ENCODE measurements at places on chromosomes 7 and 10. TPM values are rescaled to one million over a fixed set of nuclear protein-coding genes. Genes with fewer than 3 reads are reported as not detected.

GPRIN2 gene
- not detected for total RNA-seq

TMEM213 gene
- not detected for total RNA-seq

CADPS2 gene
- total RNA-seq: not detected

CISD1 gene
- total RNA-seq: 63.2 TPM

DNA sequence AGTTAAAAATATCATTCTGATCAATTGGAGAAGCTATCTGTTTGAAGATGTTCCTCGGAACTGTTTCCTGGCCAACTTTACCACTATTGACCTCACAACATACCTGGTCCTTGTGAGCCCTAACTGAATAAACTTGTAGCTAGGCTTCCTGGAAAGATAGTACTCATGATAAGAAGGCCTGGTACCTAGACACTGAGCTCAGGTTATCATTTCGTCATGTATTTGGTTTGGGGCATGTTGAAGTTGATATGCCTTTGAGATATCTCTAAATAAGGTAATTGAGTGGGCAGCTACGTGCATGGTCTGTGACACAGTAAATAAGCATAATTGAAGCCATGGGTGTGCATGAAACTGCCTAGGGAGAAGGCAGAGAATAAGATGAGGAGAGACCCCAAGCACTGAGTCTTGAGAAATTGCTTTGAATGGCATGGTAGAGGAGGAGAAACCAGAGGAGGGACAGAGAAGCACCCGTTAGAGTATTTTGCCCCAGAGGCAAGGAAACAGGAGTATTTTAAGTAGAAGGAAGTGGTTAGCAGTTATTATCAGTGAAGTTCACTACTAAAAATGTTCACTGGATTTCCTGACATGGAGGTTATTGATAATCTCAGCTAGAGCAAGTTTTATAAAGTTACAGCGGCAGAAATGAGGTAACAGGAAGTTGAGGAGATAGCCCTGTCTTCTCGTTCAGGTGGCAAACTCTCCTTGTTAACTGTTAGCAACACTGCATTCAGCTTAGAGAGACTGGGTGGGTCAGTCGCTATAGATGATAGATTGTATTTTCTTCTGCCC, 55.6 kb downstream of the CC2D2B start:
- no peak for DNase-seq

DNA sequence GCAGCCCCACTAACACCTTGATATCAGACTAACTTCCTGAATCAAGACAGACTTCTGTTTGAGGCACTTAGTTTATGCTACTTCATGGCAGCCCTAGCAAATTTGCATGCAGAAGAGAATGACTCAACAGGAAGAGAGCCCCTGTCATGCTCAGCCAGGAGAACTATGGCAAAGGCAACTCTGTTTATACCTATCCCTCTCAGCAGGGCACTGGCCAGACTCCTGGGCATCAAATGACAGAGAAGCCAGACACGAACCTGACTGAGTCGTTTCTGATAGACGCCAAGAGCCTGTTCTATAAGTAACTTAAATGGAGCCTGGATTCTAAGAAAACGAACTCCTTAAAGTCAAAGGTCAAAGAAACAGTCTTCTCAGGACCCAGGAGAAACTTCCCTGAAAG, 50.9 kb upstream of the UNC5B start:
- DNase-seq: no peak

GRCh38 chr10:131759347-131759746, 141.5 kb upstream of the PPP2R2D start:
- no peak for DNase-seq

DNA sequence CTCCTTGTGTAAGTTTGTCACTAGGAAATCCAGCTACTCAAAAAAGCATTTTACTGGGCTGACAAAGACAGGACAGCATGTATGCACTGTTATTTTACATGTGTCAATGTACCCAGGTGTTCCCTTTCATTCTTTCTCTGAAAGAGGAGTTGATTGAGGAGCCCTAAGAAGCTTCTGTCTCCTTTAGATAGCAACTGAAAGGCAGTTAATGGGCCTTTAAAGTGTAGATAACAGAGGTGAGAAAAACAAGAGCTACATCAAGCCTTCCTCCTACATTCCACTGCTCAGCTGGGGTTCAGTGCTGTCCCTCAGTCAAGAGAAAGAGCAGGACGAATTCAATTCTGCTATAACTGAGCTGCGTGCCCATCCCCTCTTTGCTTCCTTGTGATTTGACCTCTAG, 12.8 kb upstream of the WIPF3 start:
- no peak for DNase-seq

- no peak for DNase-seq
Measured at GRCh38 chr7:47584536-47584895, 2.6 kb upstream of the TNS3 start.

DNA sequence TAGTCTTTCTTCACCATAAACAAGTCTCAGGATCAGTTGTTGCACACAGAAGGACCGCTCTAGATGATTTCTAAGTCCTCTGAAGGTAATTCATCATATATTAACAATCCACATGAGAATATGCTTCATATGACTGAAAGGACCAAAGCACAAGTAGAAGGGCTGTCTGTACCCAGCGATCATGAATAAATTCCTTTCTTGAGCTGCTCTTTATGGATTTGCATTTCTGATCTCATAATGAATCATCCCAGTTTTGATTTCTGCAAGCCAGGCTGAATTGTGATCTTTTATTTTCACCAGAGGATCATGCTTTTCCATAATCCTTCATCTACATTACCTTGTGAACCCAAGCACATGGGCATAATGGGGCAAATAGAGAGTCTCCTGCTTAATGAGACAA, 675.6 kb downstream of the MAGI2 start:
- DNase-seq: no peak

DNA sequence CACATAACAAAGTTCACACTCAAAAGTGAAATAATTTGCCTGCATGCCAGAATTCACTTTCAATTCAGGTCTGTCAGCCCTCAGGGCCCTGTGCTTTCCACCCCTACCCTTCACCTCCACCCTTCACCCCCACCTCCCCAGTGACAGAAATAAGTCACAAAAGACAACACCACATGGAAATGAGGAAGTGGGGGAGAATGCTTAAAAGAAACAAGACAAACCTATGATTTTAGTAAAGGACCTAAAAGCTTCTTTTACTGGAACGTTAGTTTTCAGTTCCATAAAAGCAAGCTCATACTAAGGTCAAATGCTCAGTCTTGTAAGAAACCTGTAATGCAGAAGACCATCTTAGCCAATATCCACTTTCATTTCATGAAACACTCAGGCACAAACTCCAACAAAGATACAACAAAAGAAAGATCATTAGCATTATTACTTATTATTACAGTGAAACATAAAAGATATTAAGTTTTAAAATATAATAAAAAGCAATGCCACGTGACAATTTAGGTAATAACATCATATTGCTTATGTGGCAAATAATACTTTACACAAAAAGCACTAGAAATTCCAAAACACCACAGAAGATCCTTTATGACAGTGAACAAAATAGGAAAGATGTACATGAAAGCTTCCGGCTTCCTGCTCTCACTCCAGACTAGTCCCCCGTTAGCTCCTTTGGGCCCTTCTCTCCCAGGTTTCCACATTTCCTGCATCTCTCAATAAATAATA, 112.1 kb downstream of the LMBR1 start:
- no peak for DNase-seq

DNA sequence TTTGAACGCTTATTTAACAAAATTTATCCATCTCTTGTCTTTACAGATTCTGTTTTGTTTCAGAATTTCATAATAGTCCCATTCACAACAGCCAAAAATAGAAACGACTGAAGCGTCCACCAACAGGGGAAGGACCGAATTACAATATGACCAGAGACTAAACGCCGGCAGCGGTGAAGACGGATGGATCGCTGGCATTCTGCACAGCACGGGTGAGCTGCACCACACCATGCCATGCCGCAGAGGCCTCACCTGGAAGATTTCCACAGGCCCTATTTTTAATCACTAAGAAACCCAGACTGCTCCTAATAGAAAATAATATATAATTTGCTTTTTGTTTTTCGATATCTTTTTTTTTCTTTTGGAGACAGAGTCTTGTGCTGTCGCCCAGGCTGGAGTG, 91.0 kb downstream of the ELFN1 start:
- DNase-seq: no peak

GRCh38 chr7:23713285-23714149, 3.5 kb downstream of the STK31 start:
- no peak for DNase-seq

DNA sequence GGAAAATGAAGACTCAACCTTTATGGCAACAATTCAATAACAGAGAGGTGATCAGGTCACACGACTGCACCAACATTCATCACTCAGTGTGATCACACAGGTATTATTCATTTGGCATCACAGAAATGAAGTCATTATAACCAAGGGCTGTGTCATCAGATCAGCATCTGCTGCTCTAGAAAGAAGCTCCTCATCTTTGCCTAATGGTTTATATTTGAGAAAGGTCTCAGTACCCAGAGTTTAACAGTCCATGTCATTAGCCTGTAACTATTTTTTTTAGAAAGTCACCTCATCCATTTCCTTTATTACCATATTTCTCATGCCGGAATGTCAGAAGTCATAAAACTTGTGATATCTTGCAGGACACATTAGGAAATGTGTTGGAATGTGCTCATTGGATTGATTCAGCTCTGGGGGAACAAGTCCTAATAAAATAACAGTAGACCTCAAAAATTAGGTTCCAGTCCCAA, 45.1 kb upstream of the PRKG1 start:
- no peak for DNase-seq

DNA sequence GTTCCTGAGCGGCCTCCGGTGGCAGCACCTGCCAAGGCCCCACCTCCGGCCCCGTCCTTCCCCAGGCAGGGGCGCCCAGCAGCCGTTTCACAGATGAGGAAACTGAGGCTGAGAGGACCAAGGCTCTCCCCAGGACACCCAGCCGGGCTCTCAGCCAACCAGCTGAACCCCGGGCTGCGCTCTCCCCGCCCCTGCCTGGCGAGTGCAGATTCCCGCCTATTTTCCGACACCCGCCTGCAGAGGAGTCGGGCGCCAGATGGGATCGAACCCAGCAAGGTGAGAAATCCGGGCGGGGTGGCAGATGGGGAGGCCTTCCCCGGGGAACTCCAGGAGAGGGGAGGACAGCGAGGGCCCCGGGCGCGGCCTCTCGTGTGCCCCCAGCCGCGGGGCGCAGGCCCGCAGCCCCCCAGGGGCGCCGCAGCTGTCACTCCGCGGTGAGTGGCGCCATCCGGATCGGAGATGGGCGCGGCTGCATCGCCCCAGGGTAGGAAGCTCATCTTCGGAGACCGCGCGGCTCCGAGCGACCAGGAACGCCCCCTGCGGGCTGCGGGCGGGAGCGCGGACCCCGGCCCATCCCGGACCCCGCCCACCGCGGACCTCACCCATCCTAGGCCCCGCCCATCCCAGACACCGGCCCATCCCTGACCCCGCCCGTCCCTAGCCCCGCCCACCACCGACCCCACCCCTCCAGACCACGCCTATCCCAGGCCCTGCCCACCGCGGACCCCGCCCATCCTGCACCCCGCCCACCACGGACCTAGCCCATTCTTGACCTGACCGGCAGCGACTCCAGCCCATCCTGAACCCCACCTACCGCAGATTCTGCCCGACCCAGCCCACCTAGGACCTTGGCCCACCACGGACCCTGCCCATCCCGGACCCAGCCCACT, 90.3 kb downstream of the MICALL2 start:
- no peak for DNase-seq

DNA sequence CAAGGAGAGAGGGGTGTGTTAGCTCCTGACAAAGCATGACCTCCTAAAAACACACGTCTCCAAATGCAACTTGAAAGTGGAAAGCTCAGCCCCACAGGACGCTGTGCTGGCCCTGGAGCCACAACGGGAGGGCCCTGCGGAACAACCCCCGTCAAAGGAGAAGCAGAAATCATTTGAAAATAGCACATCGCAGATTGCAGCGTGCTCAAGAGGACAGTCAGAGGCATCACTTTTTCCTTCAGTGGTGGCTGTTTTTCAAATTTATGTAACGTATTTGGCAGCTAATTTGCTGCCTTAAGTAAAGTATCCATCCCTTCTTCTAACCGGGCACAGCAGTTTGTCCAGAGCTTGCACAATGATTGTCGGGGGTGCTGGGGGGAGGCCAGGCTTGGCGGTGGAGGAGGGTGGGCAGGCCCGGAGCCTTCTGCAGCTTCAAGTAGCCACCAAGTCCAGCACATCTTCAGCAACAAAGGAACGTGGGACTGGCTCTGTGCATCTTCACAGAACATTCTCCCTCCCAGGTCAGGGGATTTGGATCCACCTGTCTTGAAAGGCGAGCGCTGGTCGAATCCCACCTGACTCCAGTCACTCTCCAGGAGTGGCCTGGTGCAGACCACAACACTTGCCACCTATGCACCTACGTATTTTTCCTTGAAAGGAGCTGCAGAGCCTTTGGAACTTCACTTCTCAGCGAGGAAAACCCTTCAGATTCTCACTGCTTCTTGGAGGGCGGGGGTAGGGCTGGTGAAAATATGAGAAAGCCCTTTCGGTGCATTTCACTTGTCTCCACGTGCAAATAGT, 346.3 kb downstream of the DNAJB6 start:
- peak; percentile 47 for DNase-seq
